Hematopoietic multipotent progenitor cell (in vitro differentiated cells): ENCODE measurements at places on chromosomes 13 and 19.

GRCh38 chr13:19845758-19846157 lies 17.7 kb downstream of the ZMYM5 start:
- DNase-seq, result no peak

DNA sequence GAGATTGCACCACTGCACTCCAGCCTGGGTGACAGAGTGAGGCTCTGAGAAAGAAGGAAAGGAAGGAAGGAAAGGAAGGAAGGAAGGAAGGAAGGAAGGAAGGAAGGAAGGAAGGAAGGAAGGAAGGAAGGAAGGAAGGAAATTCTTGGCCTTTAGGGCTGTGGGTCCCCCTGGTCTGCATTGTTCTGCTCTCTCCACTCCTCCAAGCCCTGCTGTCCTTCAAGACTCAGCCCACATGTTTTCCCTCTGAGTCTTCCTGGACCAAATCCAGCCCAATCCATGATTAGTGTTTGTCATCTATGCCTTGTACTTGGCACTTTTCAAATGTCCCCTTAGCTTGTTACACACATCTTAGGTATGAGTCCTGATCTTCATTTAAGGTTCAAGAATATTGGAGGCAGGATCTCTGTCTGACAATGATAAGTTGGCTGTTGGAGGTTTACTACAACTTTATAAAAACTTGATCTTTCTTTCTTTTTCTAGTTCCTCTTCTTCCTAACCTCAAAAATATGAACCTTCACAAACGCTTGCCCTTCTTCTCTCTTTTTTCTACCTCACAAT lies 48.8 kb upstream of the INTS6 start:
- no peak for DNase-seq

- DNase-seq, result peak; percentile 60
Measured at GRCh38 chr19:43618921-43619261, 538 bp downstream of the ZNF428 start.

- DNase-seq, result no peak
Measured at GRCh38 chr13:106296723-106297122, 238.7 kb downstream of the EFNB2 start.

DNA sequence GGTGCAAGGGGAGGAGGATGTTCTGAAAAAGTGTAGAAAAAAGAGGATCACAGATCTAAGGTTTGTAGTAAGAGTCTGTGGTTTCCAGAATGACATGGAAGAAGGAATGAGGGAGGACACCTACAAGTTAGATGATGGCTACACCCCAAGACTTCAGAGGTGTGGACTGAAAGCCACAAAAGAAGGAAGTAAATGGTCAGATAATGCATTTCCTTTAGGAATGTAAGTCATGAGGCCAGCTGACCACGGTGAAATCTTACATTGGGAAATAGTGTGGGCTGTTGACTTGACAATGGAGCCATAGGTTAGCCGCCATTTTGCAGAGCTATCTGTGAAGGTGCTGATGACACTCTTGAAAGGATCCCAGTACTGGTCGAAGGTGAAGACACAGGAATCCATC lies 25.3 kb upstream of the FBXO27 start:
- no peak for DNase-seq
